ENCODE measurements at places on chromosomes 1 and 21.

DNA sequence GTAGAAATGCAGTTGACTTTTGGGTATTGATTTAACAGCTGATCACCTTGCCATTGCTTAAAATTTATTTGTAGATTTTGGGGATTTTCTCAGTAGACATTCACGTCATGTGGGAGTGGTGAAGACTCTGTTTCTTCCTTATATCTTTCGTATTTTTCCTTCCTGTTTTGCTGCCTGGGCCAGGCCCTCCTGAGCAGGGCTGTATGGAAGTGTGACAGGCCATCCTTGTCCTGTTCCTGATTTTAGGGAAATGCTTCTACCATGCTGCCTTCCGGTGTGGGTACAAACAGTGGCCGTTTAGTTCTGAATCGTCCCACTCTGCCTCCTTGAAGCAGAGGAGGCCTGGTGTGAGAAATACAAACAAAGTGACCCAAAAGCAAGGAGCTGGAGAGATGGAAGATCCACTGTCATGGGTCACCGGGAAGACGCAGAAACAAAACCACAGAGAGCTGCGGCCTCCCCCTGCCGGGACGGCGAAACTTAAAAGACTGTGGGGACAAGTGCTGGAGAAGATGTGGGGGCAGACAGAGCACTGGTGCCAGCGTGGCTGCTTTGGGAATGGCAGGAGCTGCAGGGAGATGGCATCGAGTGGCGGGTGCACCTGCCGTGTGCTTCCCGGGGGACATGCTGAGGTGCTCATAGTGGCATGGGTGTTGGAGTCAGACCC lies 7.6 kb downstream of the AGPAT3 start:
- no peak for DNase-seq

DNA sequence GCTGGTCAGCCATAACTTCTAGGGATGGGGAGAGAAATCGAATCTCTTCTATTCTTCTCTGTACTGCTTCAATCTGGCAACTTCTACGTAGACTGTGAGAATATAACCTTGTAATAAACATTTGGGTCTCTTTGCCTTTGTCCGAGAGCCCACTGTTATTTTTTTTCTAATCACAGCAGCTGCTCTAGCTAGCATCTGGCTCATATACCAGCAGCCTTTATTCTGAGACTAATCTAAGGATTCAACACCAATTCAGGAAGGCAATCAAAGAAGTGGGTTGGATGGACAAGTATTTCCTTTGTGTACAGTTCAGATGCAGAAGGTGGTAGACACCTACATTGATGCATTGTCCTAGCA lies 15.6 kb downstream of the PCP4 start:
- no peak for DNase-seq

DNA sequence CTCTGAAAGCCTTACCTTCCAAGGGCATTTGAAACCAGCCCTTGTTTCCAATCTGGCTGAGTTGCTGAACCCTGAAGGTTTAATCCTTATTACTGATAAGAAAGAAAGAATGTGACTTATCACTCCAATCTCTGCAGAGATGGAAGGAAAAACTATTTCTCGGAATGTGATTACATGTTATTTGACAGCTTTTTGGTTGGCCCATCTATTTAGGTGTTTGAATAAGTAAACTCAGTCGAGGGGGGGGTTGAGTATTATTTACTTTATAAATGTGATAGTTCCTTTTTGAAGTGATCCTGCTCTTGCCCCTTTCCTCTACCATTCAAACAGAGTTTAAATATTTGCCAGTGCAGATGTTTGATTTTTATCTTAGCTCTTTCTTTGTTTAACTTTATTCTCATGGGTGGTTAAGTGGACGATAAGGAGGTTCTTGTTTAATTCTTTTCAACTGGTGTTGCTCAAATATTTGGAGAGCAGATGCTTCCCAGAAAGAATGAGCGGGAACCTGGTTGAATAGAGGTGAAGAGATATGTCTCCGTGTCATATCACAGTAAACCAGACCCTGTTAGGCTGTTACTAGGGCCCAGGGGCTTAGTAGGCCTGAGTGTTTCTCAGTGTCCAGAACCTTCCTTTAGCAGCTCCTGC lies 126.1 kb downstream of the CACHD1 start:
- DNase-seq = no peak

- no peak for DNase-seq
Measured at GRCh38 chr1:205589046-205589445, 42.8 kb downstream of the ELK4 start.

DNA sequence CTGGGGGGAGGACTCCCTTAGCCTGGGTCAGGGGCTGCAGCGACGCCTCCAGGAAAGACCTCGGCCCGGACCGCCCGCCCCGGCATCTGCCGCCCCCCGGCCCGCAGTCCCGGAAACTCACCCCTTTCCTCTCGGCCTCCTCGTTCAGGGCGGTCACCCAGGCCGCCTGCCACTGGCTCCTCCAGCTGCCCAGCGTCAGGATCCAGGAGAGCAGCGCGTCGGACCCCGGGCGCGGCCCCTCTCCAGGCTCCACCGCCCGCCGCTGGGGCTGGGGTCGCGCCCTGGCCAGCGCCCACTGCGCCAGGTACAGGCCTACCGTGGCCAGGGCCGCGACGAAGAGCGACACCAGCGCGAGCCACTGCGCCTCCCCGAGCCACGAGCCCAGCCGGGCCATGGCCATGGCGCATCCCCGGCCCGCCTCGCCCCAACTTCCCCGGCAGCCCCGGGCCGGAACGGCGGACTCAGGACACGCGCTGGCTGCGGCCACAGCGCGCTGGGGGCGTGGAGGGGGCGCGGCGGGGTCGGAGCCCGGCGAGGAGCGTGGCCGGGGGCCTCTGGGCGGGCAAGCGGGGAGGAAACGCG lies 478 bp downstream of the C2CD2 start:
- no peak for DNase-seq

DNA sequence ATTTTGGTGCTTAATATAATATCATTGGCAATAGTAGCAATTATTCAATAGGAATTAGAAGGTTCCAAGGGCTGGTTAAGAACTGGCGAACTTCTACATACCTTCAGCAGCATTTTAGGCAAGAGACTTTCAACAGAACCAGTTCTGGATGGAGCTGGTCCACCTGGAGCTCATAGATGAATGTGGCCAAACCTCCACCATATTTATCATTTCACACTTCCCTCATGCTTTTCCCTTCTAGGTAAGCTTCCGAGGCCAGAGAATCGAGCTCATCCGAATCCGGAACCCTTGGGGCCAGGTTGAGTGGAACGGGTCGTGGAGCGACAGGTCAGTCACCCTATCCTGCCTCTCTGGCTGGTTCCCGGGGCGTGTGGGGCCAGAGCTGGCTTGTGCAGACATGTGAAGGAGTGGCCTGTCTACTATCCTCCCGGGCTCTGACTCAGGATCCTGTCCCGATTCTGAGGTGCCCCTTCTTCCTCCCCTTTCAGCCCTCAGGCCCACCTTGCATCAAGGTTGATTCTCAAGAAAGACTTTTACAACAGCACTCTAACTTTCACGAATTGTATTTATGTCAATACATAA lies 24.7 kb downstream of the CAPN9 start:
- DNase-seq = no peak

DNA sequence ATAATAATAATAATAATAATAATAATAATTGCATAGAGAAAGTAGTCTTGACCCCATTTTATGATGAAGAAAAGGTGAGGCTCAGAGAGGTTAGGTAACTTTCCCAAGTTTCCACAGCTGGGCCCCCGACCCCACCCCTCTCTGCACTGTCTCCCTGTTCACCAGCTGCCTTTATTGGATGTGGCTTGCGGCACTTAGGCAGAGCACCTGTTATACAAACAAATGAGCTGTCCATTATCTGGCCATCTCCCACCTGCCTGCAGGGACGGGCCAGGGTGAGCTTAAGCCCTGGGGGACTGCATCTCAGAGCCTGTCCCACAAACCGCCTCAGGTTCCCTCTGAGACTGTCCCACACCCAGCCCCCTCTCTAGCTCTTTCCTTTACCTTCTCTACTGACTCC lies 10.1 kb upstream of the EFNA1 start:
- no peak for DNase-seq
